Kidney capillary endothelial cell (primary cell): ENCODE measurements at places on chromosomes 7 and 10.

DNA sequence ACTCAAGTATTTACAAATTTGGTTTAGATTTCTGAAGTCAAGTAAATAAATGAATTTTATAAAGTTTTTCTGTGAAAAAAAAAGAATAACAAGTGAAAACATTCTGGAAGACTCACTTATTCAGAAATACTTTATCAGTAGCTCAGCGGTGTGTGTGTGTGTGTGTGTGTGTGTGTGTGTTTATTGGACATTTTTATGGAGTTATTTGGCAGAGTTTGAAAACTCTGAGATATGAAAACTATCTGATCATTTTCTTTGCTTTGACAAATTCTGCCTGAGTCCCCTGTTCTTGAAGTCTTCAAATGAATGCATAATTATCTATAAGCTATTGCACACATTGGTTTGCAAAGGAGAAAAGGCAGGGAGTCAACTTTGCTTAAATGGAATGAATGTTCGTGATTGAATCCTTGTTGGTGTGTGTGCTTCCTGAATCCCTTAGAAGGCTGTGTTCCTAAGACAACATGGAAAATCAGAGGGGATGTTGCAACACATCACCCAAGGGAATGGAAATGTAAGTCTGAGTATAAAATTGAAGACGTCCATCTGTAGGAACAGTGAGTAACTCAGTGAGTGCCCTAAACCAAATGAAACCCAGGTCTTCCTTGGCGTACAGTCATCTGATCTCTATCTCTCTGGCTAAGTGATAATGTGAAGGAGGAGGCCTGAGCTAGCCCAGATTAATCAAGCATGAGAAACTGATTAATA lies 160.9 kb downstream of the REEP3 start:
- DNase-seq, result no peak

GRCh38 chr7:106952658-106953231 lies 87.7 kb downstream of the PIK3CG start:
- no peak for DNase-seq

DNA sequence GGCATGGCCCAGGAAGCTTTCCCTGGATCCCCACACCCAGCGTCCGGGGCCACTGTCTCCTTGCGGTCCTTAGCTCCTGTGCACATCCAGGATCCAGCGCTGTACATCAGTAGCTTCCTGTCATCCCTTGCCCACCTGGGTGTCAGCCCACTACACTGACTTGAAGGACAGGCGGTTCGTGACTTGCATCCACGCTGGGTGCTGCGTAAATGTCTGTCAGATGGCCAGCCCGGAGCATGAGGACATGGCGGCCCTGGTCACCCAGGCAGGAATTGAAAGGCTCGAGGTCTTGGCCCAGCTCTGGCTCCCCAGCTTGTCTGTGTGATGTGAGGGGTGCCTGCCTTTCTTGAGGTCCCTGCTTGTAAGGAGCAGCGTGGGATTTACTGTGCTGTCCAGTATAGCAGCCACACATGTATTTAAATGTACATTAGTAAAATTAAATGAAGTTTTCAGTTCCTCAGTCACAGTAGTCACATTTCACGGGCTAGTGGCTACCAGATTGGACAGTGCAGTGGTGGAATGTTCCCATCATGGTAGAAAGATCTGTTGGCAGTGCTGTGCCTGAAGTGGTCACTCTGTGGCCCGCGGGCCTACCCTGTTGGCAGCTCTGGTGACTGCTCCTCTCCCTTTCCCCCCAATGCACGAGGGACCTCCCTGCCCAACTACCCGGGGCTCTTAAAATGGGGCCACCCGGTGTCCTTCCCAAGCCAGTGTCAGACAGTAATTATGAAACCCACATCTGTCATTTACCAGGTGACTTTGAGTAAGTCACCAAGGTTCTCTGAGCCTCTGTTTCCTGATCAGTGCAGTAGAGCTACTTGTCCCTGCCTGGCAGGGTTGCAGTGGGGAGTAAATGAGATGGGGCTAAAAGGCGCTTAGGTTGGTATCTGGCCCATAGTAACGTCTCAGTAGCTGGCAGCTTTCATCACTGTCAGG lies 97.8 kb upstream of the PPIF start:
- no peak for DNase-seq

- no peak for DNase-seq
Measured at GRCh38 chr10:73519336-73519735, 23.5 kb upstream of the PPP3CB start.

GRCh38 chr7:17769918-17770317 lies 170.4 kb downstream of the SNX13 start:
- DNase-seq, result peak; percentile 40

GRCh38 chr10:5601826-5602495 lies 64.4 kb downstream of the ASB13 start:
- no peak for DNase-seq

GRCh38 chr10:90969947-90970673 lies 49.2 kb upstream of the ANKRD1 start:
- no peak for DNase-seq

DNA sequence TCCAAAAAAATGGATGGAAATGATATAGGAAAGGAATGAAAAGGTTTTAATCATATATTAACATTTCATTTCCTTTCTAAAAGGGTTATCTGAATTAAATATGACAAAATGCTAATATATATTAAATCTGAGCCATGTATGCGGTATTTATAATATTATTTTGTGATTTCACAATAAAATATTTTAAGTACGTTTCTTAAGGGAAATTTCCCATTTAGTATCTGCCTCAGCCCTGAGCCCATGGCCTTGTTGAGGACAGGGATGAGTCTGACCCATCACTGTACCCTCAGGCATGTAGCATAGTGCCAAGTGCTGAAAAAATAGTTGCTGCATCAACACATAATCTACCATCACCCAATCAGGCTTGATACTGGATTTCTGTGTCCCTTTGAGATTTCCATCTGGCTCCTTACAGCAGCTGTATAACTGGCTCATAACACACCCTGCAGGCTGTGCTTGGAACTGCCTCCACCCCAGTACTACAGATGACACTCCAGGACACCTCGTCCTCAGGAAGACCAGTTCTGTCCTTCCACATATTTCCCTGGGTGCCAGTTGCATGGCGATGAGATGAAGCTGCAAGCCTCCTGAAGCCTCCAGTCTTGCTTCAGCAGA lies 59.4 kb upstream of the ASAH2 start:
- DNase-seq, result no peak

- no peak for DNase-seq
Measured at GRCh38 chr10:101959346-101959916, 96.5 kb downstream of the ARMH3 start.

GRCh38 chr10:63219749-63220148 lies 86.6 kb downstream of the NRBF2 start:
- DNase-seq, result no peak

DNA sequence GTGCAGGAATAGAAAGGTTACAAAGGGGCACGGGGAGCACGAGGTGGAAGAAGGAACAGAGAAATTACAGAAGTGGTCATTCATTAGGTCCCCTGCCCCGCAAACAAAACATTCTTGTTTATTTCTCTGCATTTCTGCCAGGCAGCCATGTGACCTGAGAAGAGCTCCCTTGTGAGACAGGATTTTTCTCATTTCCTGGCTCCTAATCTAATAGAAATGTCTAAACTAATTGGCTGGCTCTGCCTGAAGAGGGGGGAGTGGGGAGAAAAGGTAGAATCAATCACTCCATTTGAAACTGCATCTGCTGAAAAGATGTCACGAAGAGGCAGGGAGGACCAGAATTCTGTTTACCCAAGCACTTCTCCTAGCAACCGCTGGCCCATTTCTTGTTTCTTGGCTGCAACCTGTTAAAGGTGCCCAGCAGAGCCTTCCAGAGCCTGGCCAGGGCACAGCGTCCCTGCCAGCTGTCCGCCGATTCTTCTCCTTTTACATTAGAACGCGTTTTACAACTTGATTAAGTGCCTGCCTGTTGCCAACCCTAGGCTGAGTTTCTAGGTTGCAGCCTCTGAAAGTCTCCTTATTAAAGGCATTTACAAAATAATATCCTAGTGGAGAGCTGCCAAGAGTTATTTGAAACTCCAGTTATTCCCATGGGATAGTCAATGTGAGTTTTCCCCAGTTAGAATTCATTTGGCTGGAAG lies 1227.6 kb downstream of the TYW1 start:
- DNase-seq, result no peak

GRCh38 chr7:43758029-43758821 lies at the start of gene BLVRA:
Gene BLVRA, plus strand, starts transcription at chr7:43758680. Its CDS starts 12,479 bp downstream, at chr7:43771159.
- peak; percentile 14 for DNase-seq

DNA sequence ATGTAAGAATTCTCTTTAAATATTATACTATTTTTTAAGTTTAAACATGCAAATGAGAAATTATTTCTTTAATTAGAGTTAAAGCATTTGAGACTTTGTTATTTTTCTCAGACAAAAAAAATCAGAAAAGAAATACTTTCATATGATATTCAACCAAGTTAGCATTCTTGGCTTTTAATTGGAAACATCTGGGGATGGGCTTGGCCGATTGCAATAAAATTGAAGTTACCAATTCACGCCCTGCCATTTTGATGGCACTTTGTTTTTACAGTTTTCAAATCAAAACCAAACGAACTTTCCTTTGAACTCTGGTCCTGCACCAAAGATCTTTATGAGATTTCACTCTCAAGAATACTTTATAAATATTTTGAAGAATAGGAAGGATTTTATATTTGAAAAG lies 127.7 kb downstream of the ATE1 start:
- DNase-seq, result no peak

GRCh38 chr7:66269978-66270377 lies 64.8 kb downstream of the TPST1 start:
- no peak for DNase-seq

DNA sequence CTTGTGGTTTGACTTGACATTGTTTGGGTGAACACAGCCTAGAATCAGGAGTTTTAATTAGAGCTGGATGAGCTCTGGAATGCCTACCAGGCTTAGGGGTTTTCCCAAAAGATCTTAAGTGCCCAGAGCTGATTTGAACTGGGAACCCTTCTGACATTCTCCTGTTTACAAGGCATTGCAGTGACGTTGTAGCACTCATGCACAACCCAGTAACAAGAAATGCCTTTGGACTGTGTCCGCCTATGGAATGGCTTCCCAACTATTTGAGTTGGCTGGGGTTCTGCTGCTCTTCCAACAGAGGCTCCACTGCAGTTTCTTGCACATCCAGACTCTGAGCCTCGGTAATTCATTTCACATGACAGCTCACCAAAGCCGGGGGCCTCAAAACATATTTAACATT lies 76.7 kb upstream of the MKX start:
- DNase-seq, result no peak

- DNase-seq, result peak; percentile 72
Measured at GRCh38 chr7:50869108-50869725, 86.5 kb upstream of the GRB10 start.

DNA sequence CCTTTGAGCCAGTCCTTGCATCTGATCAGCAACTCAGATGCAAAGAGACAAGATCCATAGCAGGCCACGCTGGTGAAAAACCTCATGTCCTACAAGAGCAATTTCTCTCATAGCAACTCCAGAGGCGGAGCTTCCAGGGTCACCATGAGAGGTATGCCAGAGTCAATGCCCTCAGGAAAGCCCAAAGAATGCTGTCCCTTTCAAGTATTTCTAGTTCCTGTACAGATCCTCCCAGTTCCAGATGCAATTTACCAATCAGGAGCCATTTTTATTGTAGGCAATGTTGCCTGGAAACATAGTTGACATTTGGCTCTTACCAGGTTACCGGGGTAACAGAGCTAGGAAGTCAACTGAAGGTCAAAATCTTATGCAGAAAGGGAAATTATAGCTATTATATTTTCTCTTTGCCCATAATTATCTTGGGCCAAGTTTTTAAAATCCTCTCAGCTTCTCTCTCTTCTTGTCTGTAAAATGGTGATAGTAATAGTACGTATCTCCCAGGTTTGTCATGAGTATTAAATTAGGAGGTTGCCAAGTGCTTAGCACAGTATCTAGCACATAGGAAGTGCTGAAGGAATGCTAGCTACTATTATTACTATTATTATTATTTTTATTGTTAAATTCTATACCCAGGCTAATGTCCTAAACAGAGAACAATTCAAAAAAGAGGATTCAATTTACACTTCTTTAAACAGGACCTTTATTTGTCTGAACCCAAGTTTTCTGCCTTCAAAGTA lies 46.3 kb upstream of the TM9SF3 start:
- no peak for DNase-seq

GRCh38 chr7:47779341-47779771 lies 168.9 kb downstream of the PKD1L1 start:
- DNase-seq, result no peak

DNA sequence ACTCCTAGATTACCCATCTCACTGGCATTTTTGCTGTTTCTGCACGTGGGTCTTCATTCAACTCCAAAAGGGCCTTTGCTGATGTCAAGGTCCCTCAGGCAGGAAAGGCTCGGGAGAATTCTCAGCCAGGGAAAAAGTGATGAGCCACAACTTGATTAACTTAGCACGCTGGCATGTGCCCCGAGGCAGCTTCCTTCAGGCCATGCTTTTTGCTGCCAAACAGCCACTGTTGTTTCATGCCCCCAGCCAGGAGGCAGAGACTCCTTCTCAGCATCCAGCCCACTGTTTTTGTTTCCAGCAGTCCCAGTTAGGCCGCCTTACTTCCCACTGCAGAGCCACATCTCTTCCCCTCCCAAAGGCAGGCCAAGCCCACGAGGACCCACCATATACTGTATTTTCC lies 266.5 kb upstream of the YAE1 start:
- DNase-seq, result no peak

- peak; percentile 79 for DNase-seq
Measured at GRCh38 chr7:116395141-116395791, 104.3 kb upstream of the CAV2 start.
